ENCODE measurements at places on chromosomes 5 and 9. TPM values are rescaled to one million over a fixed set of nuclear protein-coding genes. Genes with fewer than 3 reads are reported as not detected.

DNA sequence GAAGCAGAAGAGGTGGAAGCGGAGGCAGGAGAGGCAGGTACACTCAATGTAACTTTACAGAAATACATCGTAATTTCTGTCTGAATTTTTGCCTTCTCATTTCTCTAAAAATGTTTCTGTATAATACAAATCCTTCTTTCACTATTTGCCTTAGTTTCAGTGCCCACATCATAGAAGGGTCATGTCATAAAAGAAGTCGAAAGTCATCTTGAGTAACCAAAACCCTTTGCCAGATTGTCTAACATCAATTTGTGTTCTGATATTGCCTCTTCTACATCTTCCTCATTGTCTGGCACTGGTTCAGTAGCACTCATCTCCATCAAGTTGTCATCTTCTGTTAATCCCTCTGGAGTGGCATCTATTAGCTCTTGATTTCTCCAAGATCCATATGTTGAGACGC, 6.2 kb upstream of the CYFIP2 start:
- DNase-seq, result no peak

DNA sequence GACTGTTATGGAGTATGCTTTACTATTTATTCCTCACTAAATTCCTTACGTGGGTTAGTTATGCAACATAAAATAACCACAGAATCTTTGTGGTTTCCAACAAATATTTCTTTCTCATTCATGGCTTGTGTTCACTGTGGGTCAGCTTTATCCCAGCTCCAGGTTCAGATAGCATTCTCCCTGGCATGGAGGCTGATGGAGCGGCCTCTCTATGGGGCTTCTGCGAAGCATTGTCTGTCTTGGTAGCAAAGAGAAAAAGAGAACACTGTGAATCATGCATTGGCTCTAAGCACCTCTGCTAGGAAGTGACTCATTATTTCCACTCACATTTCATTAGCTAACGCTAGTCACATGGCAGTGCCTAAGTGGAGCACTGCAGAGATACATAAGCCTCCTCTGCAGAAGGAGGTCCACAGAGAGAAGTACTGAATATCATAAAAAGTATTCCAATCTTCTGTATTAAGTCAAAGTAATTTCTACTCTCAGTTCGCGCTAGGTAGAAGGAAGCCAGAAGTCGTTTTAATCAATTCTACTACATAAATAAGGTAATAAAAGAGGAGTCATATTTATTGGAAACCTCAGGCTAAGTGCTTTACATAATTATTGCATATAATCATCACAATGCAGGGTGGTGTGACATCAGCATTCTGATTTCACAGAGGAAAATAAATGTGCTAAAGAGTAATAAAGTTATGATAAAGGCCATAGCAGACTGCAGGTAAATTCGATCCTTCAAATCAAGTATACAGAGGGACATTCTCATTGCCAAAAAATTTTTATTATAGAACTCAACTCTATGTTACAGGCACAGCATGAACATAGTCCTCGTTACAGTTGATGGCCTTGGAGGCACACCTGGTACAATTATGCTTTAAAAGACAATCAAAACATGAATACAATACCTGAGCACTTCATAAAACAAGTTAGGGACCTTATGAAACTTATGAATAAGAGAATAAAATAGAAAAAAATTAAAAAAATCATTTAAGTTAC, 531.1 kb downstream of the CETN3 start:
- no peak for DNase-seq

GRCh38 chr5:166365164-166365563, 1926.3 kb upstream of the WWC1 start:
- no peak for DNase-seq

DNA sequence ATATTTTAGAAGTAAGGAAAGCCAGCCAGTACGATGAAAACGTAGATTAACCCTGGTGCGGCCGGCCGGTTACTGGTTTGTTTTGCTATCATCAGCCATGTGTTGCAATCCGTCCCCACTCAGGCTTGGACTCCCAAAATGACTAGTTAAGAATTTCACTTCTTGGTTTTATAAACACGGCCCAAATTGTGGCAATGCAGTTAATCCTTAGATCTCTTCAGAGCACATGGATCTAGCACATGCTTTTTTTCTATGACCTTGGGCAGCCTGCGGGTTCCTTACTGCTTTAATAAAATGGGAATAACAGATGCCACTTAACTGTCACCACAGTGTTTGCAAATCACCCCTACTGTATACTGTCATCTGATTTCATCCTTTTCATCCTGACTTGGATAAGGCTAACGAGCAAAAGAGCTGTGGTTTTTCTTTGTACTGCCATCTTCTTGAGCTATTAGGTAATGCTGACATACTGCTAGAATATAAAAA, 1.5 kb downstream of the NDFIP1 start:
- no peak for DNase-seq

DNA sequence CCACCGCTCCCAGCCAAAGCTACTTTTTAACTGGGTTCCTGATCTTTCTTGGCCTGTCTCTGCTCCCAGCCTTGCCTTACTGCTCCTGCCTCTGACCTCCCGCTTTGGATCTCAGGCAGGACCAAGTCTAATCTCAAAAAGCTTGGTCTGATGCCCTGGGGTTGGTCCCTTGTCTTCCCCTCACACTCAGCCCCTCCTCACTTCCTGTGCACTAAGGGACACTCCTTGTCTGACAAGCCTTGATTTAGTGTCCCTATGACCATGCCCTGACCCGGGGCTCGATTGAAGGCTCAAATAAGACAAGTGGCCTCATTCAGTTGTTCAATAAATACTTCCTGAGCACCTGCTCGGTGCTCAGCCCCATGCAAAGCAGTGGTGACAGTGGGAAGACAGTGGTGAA, 3.7 kb upstream of the GTF3C5 start:
- DNase-seq, result no peak

- no peak for DNase-seq
These were observed 198.5 kb upstream of the PTGER4 start for GRCh38 chr5:40481241-40481640.

DNA sequence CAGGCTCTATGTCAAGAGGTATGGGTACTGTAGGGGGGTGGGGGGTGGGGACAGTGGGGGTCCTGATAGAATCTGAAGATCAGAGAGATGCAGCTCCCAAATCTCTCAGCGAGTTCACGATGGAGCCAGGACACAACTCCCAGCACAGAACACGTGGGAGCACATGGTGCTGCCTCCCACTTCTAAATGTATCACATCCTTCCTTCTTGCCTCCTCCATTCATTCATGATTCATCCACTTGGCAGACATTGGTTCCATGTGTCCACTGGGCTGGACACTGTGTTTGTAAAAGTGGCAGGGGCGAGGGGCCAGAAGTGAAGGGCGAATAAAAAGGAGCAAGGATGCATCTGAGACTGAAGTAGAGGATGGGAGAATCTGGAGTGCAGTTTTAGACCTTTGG, 33.9 kb downstream of the SH3TC2 start:
- DNase-seq, result no peak

GRCh38 chr9:14830057-14830456, 80.2 kb downstream of the FREM1 start:
- DNase-seq, result no peak

GRCh38 chr5:54997081-54997480, 11.7 kb upstream of the ESM1 start:
- no peak for DNase-seq

DNA sequence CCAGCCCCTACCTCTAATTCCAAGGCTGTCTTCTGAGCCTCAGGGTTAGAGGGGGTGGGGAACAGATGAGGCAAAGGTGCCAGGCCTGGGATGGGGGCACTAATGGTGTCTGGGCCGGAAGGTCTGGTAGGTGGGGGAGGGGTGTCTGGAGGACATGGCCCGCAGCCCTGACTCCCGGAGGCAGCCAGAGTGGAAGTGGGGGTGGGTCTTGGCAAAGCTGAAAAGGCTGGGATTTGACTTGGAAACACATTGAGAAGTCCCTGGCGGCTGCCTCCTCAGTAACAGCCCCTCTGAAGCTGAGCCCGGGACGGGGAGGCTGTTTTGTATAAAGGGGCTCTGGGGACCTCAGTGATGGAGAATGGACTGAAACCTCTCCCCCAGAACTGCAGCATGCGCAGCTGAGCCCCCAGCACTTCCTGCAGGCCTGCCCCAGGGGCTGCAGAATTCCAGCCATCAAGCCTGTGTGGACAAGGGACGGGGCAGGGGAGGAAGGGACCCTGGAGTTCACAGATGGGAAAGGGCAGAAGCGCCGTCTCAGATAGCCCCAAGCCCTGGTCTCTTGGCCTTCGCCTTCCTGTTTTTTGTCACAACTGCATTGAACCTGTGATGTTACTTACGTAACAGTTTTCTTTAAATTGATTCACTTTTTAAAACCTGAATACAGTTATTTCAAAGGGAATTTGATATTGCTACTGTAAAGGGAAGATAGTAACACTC, 49.3 kb upstream of the SYNPO start:
- no peak for DNase-seq

DNA sequence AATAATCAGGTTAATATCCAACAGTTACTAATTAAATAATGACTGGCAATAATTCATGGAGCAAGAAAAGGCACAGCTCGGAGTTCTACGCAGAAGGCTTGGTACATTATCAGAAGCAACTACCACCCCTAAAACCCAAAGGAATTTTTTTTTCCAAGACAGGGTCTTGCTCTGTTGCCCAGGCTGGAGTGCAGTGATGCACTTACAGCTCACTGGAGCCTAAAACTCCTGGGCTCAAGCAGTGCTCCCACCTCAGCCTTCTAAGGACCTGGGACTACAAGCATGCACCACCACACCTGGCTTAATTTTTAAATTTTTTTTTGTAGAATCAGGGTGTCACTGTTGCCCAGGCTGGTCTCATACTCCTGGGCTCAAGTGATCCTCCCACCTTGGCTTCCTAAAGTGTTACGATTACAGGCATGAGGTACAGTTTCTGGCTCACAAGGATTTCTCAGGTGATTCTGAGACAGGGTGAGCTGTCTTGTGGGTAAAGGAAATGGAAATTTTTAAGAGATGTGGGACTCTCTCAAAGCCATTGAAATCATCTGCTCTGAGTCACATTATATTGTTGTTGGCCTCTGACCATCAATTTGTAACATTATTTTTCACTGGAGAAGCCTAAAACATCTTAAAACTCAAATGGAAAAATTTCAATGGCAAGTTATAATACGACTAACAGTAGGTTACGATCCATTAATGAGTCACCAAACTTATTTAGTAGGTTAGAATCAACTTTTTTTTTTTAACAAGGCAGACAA, 19.7 kb upstream of the HSDL2 start:
- DNase-seq, result no peak

- DNase-seq, result no peak
These were observed at the start of gene PCDHB16 for GRCh38 chr5:141182248-141182647. Gene PCDHB16 (plus strand): TSS chr5:141182387. CDS start chr5:141182560, 173 bp downstream.

DNA sequence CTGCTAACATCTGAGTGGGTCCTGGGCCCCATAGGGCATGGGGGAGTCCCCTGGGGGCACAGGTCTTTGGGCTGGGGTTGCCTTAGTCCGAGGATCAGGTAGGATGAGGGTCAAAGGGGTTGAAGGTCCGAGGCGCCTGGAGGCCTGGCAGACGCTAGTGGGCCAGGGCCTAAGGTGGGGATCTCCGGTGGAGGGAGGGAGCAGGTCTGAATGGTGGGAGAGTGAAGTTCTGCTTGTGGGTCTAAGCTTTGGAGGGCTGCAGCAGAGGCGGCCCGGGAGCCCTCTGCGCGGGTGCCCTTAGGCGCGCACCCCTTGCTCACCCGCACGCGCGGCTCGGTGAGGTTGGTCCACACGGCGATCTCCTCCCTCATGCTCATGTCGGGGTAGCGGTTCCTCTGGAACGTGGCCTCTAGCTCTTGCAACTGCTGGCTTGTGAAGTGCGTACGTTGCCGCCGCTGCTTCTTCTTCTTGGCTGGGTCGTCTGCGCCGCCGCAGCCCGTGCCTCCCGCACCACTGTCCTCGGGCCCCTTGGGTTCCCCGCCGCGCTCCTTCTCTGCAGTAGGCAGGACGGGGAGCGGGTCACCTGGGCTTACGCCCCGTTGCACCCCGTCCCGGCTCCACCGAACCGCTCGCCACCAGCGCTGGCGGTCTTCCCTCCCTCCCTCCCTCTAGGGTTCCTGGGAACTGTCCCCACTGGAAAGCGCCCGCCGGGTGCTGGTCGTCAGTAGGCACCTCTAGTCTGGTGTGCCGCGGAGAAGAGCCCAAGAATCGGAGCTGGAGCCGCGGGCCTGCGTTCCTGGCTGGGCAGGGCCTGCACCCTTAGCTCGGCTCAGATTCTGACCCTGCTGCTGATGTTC, 2.8 kb downstream of the PITX1 start:
- DNase-seq, result no peak

- no peak for DNase-seq
These were observed 87.7 kb downstream of the ENTREP1 start for GRCh38 chr9:69412741-69413150.

GRCh38 chr5:123545506-123545905, 33.5 kb downstream of the CSNK1G3 start:
- no peak for DNase-seq

DNA sequence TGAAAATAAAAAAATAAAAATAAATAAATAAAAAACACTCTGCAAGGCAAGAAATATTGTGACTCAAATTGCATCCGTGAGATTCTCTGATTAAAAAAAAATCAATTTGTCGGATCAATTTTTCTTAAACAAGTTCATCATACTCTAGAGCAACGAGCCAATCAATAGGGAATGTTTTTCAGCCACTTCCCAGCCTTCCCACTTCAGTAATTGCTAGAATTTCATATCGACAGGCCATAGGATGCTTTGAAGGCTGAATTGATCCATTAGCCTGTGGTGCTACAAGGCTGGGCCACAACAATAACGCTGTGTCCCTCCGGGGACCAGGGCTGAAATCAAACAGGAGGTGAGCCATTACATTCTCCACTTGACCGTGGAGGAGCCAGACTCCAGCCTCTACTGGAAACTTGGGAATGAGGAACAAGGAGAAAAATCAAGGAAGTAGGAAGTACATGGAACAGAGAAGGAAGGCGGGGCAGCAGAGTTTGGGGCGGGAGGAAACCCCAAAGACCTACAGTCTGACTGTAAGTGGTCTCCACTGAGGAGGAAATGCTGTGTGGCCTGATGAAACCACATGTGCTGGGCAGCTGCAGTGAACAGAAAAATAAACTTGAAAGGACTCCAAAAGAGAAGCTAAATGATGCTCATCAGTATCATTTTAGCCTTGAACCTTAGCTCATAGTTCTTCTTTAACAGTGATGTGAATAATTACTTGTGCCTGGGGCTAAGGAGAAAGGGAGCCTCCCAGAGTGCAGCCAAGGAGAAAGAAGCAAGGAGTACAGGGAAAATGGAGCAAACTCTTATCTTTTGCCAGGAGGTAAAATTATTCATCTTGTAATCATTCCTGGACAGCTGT, 308.6 kb downstream of the TLE1 start:
- no peak for DNase-seq

DNA sequence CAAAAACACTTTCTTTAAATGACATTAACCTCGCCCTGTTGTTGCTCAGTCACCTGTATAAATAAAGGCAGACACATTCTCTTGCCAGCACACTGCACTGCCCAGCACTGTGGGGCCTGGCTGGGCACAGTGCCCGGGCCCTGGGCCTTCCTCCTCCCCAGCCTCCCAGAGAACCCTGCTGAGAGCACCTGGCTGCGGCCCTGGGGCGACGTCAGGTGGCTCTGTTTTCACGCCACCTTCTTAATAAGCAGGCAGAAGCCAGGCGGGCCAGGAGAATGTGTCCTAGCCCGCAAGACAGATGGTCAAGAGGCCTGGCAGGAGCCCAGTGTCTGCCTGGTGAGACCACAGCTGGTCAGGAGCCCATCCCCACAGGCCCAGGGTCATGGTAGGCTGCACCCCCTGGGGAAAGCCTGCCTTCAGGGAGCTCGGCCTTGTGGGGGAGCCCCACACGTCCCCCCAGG, 8.2 kb upstream of the AGPAT2 start:
- no peak for DNase-seq

Gene PLPP1
- 275 TPM for polyA plus RNA-seq

Gene SH3PXD2B
- polyA plus RNA-seq, result 39.4 TPM

Gene CATSPER3
- 0.72 TPM for polyA plus RNA-seq

Gene FPGS
- polyA plus RNA-seq, result 57.7 TPM

Gene SLC4A9
- polyA plus RNA-seq, result 0.06 TPM

Gene TMOD1
- 36.6 TPM for polyA plus RNA-seq
